ENCODE measurements at places on chromosomes 5 and 9.

DNA sequence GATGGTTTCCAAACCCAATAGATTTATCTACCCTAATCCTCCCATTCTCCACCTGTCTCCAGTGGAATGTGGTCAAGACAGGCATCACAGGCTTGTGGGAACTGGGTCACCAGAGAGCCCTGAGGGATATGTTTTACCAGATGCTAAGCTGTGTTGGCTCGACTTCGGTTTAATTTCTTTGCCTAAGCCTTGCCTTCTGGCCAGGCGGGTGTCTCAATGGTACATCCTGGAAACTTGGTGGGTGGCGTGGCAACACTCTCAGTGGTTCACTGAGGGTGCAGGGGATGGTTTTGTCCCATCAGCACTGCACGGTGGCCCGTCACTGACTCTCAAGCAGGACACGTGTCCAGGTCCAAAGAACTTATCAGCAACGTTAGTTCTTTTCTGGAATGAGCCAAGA, 192.2 kb downstream of the TENT4A start:
- DNase-seq, result no peak

DNA sequence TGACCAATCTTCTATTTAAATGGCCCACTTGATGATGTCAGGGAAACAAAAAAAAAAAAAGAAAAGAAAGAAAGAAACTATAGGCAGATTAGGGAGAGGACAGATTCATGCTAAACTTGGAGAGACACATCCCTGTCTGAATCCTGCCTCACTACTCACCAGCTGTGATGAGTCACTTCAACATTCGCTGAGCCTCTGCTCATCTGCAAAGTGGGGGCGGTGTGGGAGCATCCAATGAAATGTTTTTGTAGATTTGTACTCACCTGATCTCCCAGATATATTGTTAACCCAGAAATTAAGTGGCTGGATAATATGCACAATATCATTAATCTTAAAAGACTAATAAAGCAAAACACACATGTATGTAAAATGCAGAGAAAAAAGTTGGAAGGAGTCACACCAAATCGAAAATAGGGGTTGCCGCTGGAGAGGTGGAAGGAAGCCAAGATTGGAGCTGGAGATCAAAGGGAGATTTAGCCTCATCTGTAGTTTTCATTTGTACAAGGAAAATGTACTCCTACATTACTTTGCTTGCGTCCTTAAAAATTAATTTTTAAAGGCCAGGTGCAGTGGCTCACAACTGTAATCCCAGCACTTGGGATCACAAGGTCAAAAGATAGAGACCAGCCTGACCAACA, 17.0 kb upstream of the ERGIC1 start:
- no peak for DNase-seq

DNA sequence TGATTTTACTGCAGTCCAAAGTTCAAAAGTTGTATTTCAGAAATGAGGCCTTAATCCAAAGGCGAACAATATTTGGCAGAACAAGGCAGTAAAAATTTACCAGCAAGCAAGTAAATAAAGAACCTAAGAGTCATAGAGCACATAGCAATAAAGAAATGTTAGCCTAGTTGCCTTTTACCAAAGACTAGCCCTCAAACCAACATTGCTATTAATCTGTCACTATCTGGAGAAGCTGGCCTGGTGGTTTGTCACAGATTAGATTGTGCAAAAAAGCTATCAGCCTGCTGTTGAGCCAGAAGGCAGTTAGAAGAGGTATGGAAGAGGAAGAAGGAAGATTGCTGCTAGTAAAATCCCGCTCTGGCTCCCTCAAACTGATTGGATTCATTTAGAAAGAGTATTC, 304.7 kb upstream of the KLF4 start:
- no peak for DNase-seq

DNA sequence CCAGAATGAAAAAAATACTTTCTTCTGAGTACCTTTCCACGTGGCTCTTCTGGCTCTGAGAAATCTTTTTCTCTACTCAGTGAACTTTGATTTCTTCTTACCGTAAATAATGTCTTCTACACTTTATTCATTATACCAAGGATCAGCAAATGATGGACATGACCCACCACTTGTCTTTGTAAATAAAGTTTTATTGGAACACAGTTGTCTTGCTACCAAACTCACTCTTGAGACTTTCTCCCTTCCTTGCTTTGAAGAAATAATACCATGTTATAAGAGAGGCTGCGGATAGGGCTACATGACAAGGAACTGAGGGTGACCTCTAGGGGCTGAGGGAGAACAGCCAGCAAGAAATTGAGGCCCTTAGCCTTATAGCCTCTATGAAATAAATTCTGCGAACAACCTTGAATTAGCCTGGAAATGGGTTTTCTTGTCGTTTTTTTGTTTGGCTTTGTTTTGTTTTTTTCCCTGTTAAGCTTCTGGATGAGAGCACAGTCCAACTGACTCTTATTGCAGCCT, 212.5 kb downstream of the COMMD10 start:
- no peak for DNase-seq

- DNase-seq, result no peak
These were observed 22.8 kb upstream of the CERCAM start for GRCh38 chr9:128397831-128398230.

GRCh38 chr9:73371801-73372200, 220.1 kb downstream of the ANXA1 start:
- no peak for DNase-seq

DNA sequence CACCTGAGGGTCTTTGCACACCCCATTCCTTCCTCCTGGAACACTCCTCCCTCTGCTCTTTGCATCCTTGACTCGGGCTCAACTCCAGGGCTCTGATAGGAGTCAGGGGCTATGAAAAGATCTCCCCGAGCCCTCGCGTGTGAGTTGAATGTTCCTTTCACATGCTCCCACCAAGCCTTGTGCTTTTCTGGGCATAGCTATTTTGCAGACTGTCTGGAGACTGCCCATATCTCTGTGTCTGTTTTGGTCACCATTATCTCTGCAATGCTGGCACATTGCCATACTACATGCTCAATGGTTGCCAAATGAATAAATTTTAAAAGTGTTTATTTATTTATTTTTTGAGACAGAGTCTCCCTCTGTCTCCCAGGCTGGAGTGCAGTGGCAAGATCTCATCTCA, 56.9 kb upstream of the PLPP1 start:
- no peak for DNase-seq

GRCh38 chr9:87270221-87270847, 227.3 kb upstream of the DAPK1 start:
- DNase-seq, result no peak

- DNase-seq, result no peak
These were observed 25.0 kb downstream of the C5orf15 start for GRCh38 chr5:133943475-133943817.

GRCh38 chr5:78626009-78626571, 22.5 kb downstream of the LHFPL2 start:
- no peak for DNase-seq

DNA sequence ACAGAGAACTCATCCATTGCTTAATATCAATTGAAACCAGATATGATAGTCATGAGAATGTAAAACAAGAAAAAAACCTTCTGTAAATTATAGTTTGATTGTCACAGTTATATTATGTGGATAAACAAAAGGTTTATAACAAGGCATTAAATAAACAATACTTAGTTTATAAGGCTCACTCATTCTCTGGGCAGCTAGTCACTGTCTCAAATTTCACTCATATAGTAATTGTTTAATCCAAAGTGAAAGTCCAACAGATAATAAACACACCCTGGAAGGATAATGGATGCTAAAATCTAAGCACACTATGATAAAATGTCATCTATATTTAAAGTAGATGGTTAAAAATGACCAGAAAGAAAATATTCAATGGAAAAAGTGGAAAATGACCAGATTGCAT, 30.8 kb upstream of the SLC12A2 start:
- no peak for DNase-seq

- DNase-seq, result no peak
These were observed 602.6 kb downstream of the SEMA5A start for GRCh38 chr5:8943301-8943700.

- no peak for DNase-seq
These were observed 8.7 kb downstream of the KCNMB1 start for GRCh38 chr5:170380361-170380951.

GRCh38 chr9:21316032-21316842, 11.1 kb upstream of the IFNA5 start:
- no peak for DNase-seq

DNA sequence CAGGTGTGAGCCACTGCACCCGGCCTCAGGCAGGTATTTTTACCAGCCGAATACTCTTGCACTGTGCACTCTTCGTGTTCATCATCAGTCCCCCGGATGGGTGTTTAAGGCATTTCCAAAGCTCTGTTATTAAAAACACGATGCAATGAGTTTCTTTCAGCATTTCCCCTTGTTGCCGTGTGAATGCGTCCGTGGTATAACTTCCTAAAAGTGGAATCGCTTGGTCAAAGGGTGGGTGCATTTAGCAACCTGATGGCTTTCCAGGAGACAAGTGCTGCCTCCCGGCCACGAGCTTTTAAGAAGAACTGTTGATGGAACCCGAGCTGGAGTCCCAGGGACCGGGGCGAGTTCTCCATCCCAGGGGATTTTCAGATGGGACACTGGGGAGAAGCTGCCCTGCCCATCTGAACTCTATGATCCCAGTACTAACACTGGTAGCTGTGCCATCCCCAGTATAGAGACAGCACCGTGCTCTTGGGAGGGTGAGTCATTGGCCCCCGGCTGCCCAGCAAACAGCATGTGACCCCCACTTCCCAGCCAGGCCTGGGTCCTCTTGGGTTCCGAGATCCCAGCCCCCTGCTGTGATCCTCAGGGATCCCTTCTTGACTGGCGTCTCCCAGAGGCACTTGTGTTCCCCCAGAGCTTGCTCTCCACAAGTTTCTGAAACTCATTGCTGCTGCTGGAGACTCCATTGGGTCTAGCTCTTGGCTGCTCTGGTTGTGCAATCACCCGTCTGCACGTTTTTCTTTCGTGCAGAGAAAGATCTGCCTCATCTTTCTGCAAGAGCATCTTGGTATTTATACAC, 169.5 kb upstream of the IER5L start:
- no peak for DNase-seq

DNA sequence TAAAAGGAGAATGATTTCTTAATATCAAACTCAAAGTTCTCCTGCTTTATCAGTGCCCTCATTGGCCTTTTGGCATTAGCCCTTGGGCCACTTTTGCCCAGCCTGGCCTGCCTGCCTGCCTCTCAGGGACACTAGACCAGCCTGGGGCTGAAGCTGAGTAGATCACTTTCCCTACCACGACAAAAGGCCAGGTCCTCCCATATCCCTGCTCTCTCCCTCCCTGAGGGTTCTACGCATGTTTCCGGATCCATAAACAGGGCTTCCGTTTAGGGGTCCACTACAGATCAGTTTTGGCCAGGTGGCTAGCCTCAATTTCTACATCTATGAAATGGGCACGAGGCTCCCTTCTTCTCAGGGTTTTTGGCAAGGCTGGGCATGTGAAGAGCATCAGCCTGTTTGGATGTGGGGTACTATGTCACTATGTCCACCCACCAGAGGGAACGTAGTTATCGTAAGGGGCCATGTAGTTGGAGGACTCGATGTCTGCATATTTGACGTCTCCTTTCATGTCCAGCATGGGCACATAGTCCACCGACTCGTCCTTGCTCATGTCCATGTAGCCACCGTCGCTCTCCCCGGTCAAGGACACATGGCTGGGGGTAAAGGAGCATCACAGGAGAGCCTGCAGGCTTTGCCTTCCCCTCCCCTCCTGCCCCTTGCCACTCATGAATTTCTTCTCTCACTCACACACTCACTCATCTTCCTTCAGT, 34.0 kb downstream of the PDGFRB start:
- DNase-seq, result no peak

DNA sequence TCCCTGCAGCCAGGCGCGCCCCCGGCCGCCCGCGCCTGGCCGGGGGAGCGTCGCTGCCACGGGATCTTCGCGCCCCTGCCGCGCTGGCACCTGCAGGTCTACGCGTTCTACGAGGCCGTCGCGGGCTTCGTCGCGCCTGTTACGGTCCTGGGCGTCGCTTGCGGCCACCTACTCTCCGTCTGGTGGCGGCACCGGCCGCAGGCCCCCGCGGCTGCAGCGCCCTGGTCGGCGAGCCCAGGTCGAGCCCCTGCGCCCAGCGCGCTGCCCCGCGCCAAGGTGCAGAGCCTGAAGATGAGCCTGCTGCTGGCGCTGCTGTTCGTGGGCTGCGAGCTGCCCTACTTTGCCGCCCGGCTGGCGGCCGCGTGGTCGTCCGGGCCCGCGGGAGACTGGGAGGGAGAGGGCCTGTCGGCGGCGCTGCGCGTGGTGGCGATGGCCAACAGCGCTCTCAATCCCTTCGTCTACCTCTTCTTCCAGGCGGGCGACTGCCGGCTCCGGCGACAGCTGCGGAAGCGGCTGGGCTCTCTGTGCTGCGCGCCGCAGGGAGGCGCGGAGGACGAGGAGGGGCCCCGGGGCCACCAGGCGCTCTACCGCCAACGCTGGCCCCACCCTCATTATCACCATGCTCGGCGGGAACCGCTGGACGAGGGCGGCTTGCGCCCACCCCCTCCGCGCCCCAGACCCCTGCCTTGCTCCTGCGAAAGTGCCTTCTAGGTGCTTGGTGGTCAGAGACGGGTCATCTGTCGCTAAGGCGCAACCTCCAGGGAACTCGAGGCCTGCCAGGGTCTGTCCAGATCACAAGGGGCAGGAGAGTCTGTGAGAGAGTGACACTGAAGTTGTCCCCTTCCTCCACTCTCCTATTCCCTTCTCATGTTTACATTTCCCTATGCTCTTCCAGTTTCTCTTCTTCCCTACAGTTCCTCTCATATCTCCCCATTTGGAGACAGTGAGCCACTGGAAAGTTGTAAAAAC, 1.3 kb downstream of the GPR150 start:
- peak; percentile 17 for DNase-seq

- no peak for DNase-seq
These were observed 716.0 kb upstream of the CHD1 start for GRCh38 chr5:99644822-99645221.

DNA sequence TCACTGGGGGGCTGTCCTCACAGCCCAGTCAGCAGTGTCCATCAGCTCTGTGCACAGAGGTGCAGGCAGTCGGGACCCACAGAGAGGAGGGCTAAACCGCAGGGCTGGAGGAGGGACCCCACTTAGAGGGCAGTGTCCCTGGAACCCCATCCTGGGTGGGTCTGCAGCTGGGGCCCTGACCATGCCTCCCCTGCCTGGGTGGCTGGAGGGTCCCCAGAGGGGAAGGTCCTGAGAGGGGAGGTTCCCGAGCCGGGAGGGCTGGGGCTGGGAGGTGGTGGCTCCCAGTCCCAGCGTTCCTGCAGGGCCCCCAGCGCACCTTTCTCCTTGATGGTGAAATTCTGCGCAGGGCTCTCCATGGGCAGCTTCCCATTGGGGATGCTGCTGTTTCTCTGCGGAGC, 32.7 kb downstream of the EXOC3 start:
- DNase-seq, result no peak

- DNase-seq, result peak; percentile 33
These were observed 3.8 kb downstream of the CREB3 start for GRCh38 chr9:35736201-35736633.

All from activated T-helper 1 cell treated with anti-CD3 and anti-CD28 coated beads, Interleukin-2, amount 50 U/mL, for 16 hours (primary cell).